ENCODE measurements at places on chromosomes 1 and 21.

- DNase-seq: no peak
These were observed 8.8 kb upstream of the NT5C1A start for GRCh38 chr1:39680751-39681150.

DNA sequence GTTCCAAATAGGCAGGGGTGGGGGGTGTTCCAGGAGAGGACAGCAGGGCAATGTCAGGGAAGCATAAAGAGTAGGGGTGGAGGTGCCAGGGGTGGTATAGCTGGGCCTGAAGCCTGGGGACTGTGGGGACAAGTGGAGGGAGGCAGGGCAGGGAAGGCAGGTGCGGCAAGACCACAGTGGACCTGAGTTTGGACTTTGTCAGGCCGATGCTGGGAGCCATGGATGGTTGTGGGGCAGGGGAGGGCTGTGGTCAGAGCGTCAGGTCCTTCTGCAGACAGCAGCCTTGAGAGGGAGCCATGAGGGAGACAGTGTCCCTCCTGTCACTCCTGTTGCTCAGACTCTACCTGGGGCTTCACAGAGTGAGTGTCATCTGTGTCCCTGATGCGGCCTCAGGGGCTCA lies 320.3 kb downstream of the PTPRU start:
- DNase-seq: no peak

- no peak for DNase-seq
These were observed 13.7 kb downstream of the GGPS1 start for GRCh38 chr1:235342039-235342438.

GRCh38 chr21:36528716-36529115 lies 48.8 kb upstream of the CLDN14 start:
- DNase-seq: no peak

DNA sequence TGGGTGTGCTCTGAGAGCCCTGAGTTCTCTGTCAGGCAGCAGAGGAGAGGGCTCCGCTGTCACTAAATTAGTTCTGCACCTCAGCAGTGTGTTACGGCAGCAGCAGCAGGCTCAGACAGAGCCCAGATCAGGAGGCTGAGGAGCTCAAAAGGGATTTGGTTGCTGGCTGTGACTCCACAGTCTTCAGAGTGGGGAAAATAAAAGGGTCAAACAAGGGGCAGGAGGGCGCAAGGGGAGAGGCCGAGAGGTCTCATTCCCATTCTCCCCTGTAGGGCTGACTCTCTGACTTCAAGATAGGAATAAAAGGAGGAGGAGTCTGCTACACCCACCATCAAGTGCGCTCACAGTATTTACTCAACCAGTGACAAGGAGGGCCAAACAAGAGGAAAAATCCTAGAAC lies 9.2 kb upstream of the SLC45A3 start:
- DNase-seq: no peak

- no peak for DNase-seq
These were observed 169.7 kb upstream of the UBE2U start for GRCh38 chr1:64033667-64034220.

- DNase-seq: no peak
These were observed 41.4 kb downstream of the ZMYM1 start for GRCh38 chr1:35120458-35121133.

DNA sequence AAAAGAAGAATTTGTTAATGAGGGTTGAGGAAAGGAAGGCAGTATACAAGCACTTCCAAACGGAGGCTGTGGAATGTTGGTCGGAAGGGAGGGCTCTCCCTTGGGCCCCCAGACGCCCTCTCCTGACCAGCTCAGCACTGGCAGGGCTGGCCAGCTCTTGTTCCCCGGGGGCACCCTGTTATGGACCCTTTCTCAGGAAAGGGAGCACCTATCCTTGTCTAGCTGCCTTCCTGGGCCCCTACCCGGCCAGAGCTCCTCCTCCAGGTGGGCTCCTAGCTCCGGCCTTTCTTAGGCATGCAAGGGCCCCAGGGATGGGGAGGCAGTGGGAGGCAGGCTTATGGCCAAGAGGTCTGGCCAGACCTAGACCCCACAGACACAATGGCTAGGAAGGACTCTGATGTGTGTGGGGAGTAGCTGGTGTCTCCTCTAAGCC lies 926 bp downstream of the BLACAT1 start:
- DNase-seq: no peak

- no peak for DNase-seq
These were observed 93.2 kb downstream of the ARHGEF10L start for GRCh38 chr1:17632541-17633184.

GRCh38 chr1:25527226-25527846 lies 16.1 kb upstream of the LDLRAP1 start:
- DNase-seq: no peak

GRCh38 chr1:92310185-92310597 lies 11.3 kb downstream of the RPAP2 start:
- DNase-seq: no peak

DNA sequence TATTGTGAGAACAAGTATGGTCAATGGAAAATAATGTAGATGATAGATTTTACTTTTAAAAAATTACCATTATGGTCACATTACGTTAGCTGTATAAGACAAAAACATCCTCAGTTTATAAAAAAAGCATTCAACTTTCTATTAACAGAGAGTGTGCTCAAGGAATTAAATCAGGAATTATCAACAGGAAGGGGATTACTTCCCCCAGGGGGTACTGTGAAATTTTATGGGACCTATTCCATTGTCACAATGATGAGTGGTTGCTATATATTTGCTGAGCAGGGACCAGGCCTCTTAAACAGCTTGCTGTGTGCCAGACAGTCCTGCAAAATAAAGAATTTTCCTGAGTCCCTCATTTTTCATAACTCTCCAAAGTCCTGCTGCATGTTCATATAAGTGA lies 21.2 kb downstream of the JAM2 start:
- DNase-seq: no peak

GRCh38 chr1:9606948-9607347 lies 18.2 kb downstream of the TMEM201 start:
- DNase-seq: no peak

GRCh38 chr1:16077406-16078245 lies 4.2 kb upstream of the FAM131C start:
- no peak for DNase-seq

DNA sequence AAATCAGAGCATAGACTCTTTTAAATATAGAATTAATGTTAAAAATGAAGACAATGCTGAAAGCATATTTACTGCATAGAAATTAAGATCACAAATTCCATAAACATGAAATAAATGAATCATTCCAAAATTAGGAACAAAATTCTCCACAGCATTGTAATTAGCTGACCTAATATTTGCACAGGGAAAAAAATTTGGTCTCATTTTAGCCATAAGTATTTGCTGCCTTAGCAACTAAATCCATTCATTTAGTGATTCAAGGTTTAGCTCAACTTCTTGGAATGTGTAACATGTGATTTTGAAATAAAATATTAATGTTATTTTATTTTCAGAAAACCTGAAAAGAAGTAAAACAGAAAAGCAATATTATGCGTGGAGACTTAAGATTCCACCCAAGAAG lies 25.5 kb downstream of the ADAMTS5 start:
- DNase-seq: no peak

DNA sequence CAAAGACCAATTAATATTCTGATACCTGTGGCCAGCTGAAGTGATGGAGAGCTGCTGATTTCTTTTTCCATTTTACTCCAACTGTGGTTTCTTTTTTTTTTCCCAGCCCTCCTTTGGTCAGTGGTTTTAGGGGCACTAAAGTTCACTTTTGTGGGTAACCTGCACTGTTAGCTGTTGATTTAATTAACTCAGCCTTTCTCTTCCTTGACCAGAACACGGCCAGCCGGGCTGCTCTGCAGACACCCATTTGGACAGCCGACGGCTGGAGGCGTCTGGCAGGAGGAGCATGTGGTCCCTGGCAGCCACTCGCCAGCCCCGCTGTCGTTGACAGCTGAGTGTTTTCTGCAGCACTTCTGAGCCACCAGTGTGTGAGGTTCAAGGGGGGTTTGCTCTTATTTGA lies 136.2 kb upstream of the RUNX3 start:
- no peak for DNase-seq

DNA sequence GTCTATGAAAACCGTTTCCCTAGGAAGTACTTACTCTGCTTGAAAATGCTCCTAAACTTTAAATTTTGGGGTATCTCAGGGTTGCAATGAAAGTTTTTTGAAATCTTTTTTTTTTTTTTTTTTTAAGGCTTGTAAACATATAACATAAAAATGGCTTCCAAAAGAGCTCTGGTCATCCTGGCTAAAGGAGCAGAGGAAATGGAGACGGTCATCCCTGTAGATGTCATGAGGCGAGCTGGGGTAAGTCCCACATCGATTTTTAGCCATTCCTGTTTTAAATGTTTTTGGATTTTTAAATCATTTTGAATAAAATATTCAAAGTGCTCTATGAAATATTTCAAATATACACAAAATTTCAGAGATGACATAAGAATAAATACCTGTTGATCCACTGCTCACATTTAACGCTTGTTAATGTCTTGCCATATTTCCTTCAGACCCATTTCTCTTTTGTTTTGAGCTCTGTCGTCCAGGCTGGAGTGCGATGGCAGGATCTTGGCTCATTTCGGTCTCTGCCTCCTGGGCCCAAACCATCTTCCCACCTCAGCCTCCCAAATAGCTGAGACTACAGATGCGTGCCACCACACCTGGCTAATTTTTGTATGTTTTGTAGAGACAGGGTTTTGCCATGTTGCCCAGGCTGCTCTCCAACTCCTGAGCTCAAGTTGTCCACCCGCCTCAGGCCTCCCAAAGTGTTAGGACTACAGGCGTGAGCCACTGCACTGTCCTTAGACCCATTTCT lies 1.3 kb downstream of the PARK7 start:
- no peak for DNase-seq

DNA sequence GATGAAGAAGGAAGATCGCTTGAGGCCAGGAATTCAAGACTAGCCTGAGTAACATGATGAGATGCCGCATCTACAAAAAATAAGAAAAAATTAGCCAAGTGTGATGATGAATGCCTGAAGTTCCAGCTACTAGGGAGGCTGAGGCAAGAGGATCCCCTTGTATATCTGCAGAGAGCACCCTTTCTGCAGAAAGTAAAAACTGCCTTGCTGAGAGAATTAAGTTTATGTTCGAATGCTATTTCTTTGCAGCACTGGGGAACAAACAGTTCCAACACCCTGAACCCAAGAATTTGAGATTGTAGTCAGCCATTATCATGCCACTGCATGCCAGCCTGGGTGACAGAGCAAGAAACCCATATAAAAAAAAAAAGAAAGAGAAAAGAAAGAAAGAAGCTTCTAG lies 20.6 kb upstream of the KCNT2 start:
- no peak for DNase-seq

GRCh38 chr1:24154215-24154614 lies 11.3 kb upstream of the IL22RA1 start:
- no peak for DNase-seq

- no peak for DNase-seq
These were observed 23.9 kb upstream of the H3-3A start for GRCh38 chr1:226038661-226039060.

- DNase-seq: no peak
These were observed 130.8 kb upstream of the SGIP1 start for GRCh38 chr1:66403007-66403731.

GRCh38 chr1:205770618-205771017 lies 4.7 kb downstream of the RAB29 start:
- no peak for DNase-seq

Data from GM04503 (cell line).